Type B pancreatic cell (in vitro differentiated cells): ENCODE measurements at places on chromosomes 1 and 21.
A peak's percentile ranks its signal among the peaks of the same experiment; 100 is the strongest.

- no peak for DNase-seq
- H3K36me3 ChIP-seq = no peaks in the 10 kb centered on the region
- H3K4me1 ChIP-seq = no peaks in the 10 kb centered on the region
- no peak overlapping the region for H3K4me3 ChIP-seq
- no peaks in the 10 kb centered on the region for H3K27me3 ChIP-seq
Observed at GRCh38 chr1:50266509-50266908, 156.7 kb downstream of the DMRTA2 start.

GRCh38 chr1:196466166-196466565 lies 142.1 kb downstream of the KCNT2 start:
- H3K36me3 ChIP-seq = no peaks in the 10 kb centered on the region
- no peaks in the 10 kb centered on the region for H3K27me3 ChIP-seq
- no peak overlapping the region for H3K4me3 ChIP-seq
- no peak overlapping the region for H3K27ac ChIP-seq
- no peak for DNase-seq

GRCh38 chr1:48405400-48405799 lies 66.6 kb downstream of the SPATA6 start:
- H3K27ac ChIP-seq = no peak overlapping the region
- H3K36me3 ChIP-seq = peaks cover 26% of the 10 kb centered on the region
- no peak overlapping the region for H3K4me3 ChIP-seq
- DNase-seq = no peak
- no peaks in the 10 kb centered on the region for H3K4me1 ChIP-seq
- H3K27me3 ChIP-seq = no peaks in the 10 kb centered on the region

GRCh38 chr1:9717193-9718005 lies 65.9 kb downstream of the PIK3CD start:
- H3K4me1 ChIP-seq = peaks cover 9% of the 10 kb centered on the region
- no peaks in the 10 kb centered on the region for H3K36me3 ChIP-seq
- H3K4me3 ChIP-seq = peak overlapping the region; percentile 45
- H3K27me3 ChIP-seq = no peaks in the 10 kb centered on the region

GRCh38 chr1:165468726-165469249 lies 23.9 kb upstream of the RXRG start:
- H3K4me1 ChIP-seq = peaks cover 11% of the 10 kb centered on the region
- no peak overlapping the region for H3K27ac ChIP-seq
- no peaks in the 10 kb centered on the region for H3K36me3 ChIP-seq
- DNase-seq = no peak

- H3K4me3 ChIP-seq = no peak overlapping the region
- no peak overlapping the region for H3K27ac ChIP-seq
- H3K27me3 ChIP-seq = no peaks in the 10 kb centered on the region
- peaks cover 15% of the 10 kb centered on the region for H3K4me1 ChIP-seq
- no peaks in the 10 kb centered on the region for H3K36me3 ChIP-seq
- no peak for DNase-seq
Observed at GRCh38 chr1:232795497-232796053, 9.6 kb upstream of the MAP10 start.

DNA sequence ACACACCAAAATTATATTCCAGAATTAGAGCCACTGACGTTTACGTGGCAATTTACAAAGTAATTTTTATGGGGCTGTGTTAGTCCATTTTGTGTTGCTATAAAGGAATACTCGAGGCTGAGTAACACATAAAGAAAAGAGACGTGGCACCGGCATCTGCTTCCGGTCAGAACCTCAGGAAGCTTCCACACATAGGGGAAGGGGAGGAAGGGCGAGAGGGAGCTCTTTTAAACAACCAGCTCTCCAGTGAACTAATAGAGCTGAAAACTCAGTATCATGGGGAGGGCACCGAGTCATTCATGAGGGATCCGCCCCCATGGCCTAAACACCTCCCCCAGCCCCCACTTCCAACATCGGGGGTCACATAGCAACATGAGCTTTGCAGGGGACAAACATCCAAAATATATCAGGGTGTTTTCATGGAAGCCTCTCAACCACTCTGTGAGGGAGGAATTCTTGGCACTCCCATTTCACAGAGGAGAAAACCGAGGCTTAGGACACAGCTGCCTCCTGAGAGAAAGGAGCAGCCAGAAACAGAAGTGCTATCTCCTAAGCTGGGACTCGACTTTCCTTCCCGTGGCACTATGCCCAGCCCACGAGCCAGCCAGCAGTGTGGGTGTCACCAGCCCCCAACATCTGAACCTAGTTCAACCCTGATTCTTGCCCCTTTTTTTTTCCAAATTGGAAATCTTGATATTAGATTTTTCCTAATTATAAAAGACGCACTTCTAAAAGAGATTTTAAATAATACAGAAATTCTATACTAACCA lies 29.2 kb downstream of the MIS18A start:
- H3K4me3 ChIP-seq = peak overlapping the region; percentile 18
- peak overlapping the region; percentile 33 for H3K27ac ChIP-seq
- no peak for DNase-seq
- H3K27me3 ChIP-seq = peaks cover 14% of the 10 kb centered on the region
- peaks cover 28% of the 10 kb centered on the region for H3K4me1 ChIP-seq

DNA sequence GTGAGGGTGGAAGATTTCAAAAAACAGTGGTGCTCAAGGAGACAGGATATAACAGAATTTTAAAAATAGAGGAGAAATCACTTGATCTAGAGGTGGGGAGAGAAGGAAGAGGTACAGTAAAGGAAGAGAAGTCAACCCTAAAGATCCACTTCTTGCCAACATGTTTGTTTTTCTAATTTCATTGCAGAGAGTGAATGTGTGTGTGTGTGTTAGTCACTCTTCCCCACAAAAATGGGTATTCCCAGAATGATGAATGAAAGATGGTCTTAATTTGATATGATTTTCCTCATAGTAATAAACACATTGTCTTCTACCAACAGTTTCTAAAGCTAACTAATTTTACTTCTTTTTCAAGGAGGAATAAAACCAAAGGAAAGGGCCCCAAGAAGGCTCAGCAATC lies 74.2 kb upstream of the NGF start:
- DNase-seq = no peak
- peaks cover 4% of the 10 kb centered on the region for H3K4me1 ChIP-seq

- H3K27ac ChIP-seq = no peak overlapping the region
- DNase-seq = no peak
- H3K4me3 ChIP-seq = no peak overlapping the region
- H3K27me3 ChIP-seq = no peaks in the 10 kb centered on the region
Observed at GRCh38 chr1:69433073-69433472, 134.6 kb upstream of the LRRC7 start.

- H3K36me3 ChIP-seq = no peaks in the 10 kb centered on the region
- no peak for DNase-seq
- no peak overlapping the region for H3K4me3 ChIP-seq
Observed at GRCh38 chr21:16794950-16795349, 717.9 kb upstream of the CXADR start.

GRCh38 chr1:231844986-231845502 lies 218.5 kb downstream of the DISC1 start:
- no peak for DNase-seq
- peaks cover 15% of the 10 kb centered on the region for H3K27me3 ChIP-seq
- no peaks in the 10 kb centered on the region for H3K36me3 ChIP-seq
- H3K4me3 ChIP-seq = no peak overlapping the region

DNA sequence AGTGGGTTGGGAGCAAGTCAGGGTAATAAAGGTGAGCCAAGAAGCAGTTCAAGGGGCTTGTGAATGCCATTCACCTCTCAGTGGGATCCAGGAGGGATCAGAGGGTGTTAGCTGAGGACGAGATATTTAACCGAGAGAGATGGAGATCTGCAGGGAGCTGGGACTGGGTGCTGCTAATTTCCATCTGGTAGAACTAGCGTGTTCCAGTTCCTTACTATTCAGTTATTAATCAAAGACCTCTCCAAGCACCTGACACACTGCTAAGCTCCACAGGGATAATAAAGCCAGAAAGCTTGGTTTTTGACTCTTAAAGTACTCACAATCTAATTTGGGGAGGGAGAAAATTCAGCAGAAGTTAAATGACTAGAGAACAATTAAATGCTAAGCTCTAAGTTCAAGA lies 57.7 kb downstream of the ALG14 start:
- peaks cover 24% of the 10 kb centered on the region for H3K4me1 ChIP-seq
- H3K36me3 ChIP-seq = no peaks in the 10 kb centered on the region
- H3K27ac ChIP-seq = no peak overlapping the region
- DNase-seq = no peak
- H3K27me3 ChIP-seq = no peaks in the 10 kb centered on the region

DNA sequence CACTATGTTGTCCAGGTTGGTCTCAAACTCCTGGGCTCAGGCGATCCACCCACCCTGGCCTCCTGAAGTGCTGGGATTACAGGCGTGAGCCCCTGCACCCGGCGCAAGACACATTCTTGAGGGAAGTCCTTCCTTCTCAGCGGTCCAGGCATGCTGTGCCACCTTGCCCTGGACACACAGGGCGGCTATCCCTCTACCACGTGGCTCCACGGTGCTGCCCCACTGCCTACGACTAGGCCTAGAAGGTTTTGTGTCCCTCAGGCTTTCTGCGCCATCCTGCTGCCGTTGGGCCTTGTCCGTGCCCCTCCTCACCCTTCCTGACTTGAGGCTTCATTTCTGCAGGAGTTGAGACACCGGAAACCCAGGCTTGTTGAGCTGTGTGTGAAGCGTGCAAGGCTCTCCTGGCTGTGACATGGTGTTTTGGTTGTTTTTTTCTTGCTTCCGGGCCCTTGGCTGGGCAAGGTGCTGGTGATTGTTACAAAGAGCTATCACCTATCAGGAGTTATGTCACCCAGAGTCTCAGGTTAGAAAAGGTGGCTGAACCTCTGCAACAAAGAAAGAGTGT lies 13.9 kb downstream of the C1orf174 start:
- H3K27ac ChIP-seq = no peak overlapping the region
- no peaks in the 10 kb centered on the region for H3K27me3 ChIP-seq
- no peaks in the 10 kb centered on the region for H3K4me1 ChIP-seq
- DNase-seq = no peak
- peaks cover 21% of the 10 kb centered on the region for H3K36me3 ChIP-seq

DNA sequence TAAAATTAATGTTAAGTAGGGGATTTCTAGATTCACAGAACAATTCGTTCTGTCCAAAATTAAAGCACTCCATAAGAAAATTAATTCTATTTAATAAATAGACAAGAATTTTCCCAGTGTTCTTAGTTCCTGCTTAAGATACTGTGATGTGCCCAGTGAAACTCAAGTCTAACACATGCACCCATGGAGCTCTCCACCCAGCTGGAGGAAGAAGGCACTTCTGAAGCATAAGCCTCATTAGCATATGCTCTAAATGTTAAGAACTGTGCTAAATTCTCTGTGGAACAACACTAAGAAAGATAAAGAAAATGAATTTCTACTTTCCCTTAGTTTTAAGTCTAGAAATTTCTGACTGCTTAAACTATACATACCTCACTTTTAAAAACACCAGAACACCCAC lies 71.2 kb downstream of the TTLL7 start:
- no peak for DNase-seq
- peaks cover 3% of the 10 kb centered on the region for H3K36me3 ChIP-seq
- H3K4me3 ChIP-seq = no peak overlapping the region
- H3K27me3 ChIP-seq = no peaks in the 10 kb centered on the region
- H3K27ac ChIP-seq = no peak overlapping the region

DNA sequence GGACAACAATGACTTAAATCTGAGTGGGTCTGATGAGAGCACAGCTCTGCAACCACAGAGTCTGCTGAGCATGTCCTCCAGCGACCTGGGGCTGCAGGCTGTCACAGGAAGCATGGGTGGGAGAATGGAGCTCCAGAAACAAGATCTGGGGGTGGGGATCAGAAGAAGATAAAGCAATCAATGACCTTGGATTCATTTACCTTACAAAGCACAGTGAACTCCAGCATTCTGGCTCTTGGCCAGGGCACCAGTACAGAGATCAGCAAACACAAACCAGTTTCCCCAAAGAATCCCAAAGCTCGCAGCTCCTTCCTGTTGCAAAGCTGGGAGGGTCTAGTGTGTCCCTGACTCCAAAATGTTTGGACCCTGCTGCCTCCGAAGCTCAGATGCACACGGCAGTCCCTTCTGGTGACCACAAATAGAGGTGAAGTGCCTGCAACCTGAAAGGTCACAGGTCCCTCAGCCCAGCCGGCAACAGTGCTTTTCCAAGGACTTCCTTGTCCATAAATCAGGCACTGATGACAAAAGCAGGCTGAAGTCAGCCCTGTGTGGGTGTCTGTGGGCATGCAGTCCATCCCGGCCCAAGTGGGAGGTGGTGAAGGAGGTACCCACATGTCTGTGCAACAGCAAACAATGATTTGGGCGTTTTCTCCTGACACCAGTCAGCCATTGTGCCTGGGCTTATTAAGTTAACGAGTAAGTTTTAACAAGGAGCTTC lies 76.1 kb downstream of the SH3BGR start:
- H3K4me3 ChIP-seq = peak overlapping the region; percentile 29
- H3K27me3 ChIP-seq = no peaks in the 10 kb centered on the region
- DNase-seq = no peak

DNA sequence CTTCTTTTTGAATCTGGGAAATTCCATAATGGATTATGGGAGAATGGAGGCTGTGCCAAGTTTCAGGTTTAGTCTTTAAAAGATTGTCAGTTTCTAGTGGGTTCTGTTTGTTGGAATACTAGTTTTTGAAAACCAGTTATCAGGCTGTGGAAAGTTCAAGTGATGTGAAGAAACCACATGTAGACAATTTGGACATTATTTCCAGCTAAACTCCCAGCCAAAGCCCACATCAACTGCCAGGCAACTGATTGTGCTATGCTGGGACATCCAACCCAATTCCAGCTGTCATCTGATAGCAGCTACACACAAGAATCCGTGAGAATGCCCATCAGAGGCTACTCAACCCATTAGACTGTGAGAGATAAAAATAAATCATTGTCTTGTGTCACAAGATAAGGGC lies 546.1 kb upstream of the ADAMTS5 start:
- H3K4me1 ChIP-seq = no peaks in the 10 kb centered on the region
- H3K4me3 ChIP-seq = no peak overlapping the region
- H3K27ac ChIP-seq = no peak overlapping the region
- no peaks in the 10 kb centered on the region for H3K36me3 ChIP-seq

DNA sequence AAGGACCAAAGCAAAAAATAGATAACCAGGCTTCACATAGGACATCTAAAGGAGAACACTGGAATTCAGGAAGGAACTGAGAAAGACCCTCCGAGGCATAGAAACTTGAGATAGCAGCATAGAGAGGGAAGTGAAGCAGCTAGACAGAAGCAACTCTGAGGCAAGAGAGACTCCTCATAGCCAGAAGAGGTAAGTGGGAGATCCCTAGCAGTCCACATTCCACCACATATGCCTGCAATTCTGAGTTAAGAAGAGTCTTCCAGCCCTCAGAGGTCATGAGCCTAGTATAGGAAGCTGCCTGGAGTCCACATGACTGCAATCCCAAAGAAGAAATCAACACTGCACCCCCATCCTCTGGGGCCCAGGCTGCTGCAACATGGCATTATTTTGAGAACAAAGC lies 13.9 kb upstream of the FGGY start:
- DNase-seq = no peak
- no peak overlapping the region for H3K4me3 ChIP-seq
- H3K27ac ChIP-seq = no peak overlapping the region
- no peaks in the 10 kb centered on the region for H3K36me3 ChIP-seq

- no peak for DNase-seq
- H3K36me3 ChIP-seq = no peaks in the 10 kb centered on the region
- no peak overlapping the region for H3K27ac ChIP-seq
Observed at GRCh38 chr1:71882226-71882625, 400.1 kb downstream of the NEGR1 start.

DNA sequence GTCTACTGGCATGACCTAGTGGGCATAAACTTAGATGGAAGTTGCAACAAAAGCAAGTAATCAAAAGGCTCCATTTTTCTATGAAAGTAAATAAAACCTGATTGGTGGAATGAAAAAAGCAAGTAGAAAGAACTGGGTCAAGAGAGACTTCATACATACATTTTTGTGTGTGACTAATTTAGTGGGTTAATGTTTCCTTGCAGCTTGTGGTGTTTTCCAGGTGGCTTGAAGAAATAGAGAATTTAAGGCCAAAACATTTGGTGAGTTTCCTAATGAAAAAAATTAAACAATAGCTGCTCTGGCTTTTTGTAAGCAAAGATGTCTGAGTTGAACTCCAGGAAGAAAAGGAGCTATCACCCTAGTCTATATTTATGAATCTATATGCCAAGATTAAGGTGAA lies 71.0 kb downstream of the ZC3H11B start:
- no peak for DNase-seq
- H3K4me1 ChIP-seq = peaks cover 31% of the 10 kb centered on the region
- no peak overlapping the region for H3K4me3 ChIP-seq
